Subcutaneous adipose tissue (tissue), 4 donors: ENCODE measurements at places on chromosomes 16 and 17. TPM values are rescaled to one million over a fixed set of nuclear protein-coding genes. Genes with fewer than 3 reads are reported as not detected.

ARHGAP27 gene
- total RNA-seq = 10.1 TPM

RND2 gene
- total RNA-seq = 0.17 TPM

KRTAP4-3 gene
- not detected for total RNA-seq

GRB7 gene
- total RNA-seq = not detected

RBL2 gene
- 116 TPM for total RNA-seq

TERB1 gene
- total RNA-seq = not detected

C16orf86 gene
- total RNA-seq = 8.2 TPM

EVPLL gene
- not detected for total RNA-seq

KRT12 gene
- 1.2 TPM for total RNA-seq

SPAG5 gene
- 7.5 TPM for total RNA-seq

ARHGAP23 gene
- 11.9 TPM for total RNA-seq

CCL18 gene
- total RNA-seq = not detected

TAT gene
- total RNA-seq = 0.17 TPM

MT1E gene
- 305 TPM for total RNA-seq

TRPV3 gene
- 1.2 TPM for total RNA-seq

CHD9NB gene
- 0.51 TPM for total RNA-seq
